ENCODE measurements at places on chromosomes 11 and 22.

DNA sequence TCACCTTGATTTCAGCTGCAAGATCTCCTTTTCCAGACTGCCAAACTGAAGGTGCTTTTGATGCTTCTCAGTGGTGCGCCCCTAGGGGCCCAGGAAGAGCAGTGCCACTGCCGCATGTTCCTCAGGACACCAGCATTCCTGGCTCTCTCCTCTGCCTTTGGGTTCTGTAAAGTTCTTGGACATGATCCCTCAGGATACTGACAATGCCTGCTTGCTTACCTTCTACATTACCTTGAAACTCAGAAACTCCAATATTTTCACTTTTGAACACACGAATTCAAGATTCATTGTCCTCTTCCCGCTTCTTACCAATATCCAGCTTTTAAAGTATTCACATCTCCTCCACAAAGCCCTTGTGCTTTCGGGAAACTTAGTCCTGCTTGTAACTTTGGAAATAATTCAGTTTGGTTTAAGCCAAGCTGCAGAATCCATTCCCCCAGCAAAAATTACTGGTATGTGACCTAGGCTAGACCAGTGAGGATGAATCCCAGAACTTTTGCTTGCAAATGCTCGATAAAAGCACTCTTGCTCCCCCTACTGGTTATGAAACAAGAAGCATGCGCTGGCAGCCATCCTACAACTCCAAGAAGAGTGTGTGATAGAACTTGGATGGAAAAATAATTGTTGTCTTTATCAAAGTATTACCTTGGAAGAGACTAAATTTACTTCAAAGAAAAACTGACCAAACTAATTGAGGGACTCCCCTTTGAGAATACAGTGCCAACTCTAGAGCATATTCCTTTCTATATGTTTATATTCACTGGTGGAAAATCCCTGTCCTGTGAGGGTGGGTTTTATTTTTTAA is 16.5 kb upstream of the OR5B21 start:
- DNase-seq: peak; percentile 43

DNA sequence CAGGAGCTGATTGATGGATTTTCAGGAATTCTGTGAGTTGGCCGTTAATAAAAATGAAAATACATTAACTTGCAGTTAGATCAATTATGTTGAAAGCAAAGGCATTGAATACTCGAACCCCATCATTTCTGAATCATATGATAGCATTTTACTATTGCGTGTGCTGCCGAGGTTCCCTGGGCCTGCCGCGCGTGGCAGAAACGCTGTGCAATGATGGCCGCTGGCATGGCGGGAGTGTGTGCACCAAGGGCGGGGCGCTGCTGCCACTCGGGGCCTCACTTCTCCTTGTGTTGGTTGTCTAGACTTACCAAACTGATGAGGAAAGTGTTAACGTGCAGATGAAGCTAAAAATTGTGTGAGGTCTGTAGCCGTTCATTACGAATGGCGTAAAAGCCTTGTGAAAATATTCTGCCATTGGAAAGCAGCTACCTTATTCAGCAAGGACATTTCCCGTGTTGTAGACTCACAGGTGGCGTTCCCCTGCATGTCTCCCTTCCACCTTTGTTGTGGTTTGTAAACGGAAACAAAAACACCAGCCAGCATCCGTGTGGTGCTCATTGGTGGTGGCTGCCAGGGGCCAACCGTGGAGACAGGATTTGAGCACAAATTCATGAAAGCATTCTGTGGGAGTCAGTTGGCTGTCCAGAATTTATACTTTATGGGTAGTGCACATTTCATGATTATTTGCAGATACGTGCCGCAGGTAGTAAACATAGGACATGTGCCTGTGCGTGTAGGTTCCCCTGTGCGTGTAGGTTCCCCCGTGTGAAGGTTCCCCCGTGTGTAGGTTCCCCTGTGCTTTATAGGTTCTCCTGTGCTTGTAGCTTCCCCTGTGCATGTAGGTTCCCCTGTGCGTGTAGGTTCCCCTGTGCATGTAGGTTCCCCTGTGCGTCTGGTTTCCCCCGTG is 5.9 kb upstream of the GRAMD4 start:
- no peak for DNase-seq

- peak; percentile 39 for DNase-seq
These were observed 753 bp downstream of the PRPF19 start for GRCh38 chr11:60905551-60906113.

- DNase-seq: no peak
These were observed 2.7 kb downstream of the RBM14 start for GRCh38 chr11:66619080-66619554.

GRCh38 chr22:27253108-27253902 is 548.3 kb downstream of the MN1 start:
- DNase-seq: no peak
